ENCODE measurements at places on chromosomes 12 and 14.

DNA sequence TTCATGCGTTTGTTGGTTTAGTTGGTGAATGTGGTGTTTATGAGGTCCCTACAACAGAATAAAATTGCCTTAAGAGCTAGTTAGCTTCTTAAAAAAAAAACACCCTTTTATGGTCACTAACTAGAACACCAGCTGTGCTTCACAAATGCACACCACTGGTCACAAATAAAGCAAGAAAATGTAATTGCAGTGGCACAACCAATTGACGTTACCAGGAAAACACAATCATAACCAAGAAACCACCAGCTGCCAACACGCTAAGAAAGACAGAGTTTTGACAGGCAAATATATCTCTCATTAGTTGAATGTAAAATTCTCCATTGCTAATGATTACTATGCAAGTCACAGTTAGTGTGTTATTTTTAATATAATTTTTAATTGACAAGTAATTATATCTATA is 389.9 kb downstream of the ADAMTS20 start:
- no peak for DNase-seq

- DNase-seq = no peak
Measured at GRCh38 chr14:53493320-53493719, 340.2 kb upstream of the DDHD1 start.

GRCh38 chr12:82648259-82648909 is 38.3 kb upstream of the TMTC2 start:
- DNase-seq = no peak

GRCh38 chr12:20426191-20426590 is 57.9 kb downstream of the PDE3A start:
- DNase-seq = no peak

DNA sequence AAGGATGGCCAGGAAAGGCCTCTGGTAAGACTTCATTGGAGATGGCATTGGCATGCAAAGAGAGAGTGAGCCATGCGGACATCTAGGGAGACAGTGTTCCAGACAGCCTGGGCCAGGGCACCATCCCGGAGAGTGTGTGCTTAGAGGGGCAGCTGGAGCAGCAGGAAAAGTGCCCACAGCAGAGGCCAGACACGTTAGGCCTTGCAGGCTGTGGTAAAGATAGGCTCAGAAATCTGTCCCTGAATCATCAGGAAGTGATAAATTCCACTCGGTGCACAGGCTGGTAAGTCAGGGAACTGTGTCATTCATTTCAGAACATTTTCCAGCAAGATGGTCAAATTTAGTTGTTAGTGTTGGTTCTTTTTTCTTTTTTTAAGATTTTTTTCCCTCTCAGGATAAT is 8.8 kb downstream of the GALNT16 start:
- no peak for DNase-seq

GRCh38 chr14:56811593-56812363 is 1.5 kb upstream of the OTX2 start:
- no peak for DNase-seq

- DNase-seq = no peak
Measured at GRCh38 chr12:98059659-98060343, 455.6 kb upstream of the TMPO start.

DNA sequence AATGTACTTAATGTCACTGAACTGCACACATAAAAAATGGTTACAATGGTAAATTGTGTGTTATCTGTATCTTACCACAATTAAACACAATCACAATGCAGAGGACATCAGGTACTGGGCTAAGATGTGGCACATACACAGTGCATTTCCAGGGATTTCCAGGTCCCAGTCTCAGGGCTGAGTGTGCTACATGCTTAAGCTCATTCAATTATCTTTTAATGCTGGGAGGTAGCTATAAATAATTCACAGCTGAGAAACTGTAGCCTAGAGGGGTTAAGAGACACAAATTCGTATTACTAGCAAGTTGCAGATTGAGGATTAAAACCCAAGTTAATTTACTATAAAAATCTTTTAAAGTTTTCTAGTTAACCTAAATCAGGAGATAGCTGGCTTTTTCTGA is 67.1 kb downstream of the CRACR2A start:
- no peak for DNase-seq

DNA sequence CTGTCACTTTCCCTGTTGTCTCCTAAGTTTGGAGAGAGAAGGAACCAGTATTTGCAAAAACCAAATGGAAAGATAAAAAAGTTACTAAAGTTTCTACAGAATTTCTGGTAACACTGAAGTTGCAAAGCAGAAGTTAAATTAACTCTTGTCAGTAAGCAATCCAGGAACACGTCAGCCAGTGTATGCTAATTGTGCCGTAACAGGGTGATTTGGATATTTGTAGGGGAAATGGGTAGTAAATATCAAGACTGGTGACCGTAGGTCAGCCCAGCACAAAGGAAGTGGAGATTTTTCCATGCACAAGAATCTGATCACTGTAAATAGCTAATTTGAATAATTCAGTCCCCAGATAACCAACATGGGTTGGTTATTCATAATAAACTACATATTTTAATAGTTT is 2.3 kb downstream of the CDKN1B start:
- no peak for DNase-seq

DNA sequence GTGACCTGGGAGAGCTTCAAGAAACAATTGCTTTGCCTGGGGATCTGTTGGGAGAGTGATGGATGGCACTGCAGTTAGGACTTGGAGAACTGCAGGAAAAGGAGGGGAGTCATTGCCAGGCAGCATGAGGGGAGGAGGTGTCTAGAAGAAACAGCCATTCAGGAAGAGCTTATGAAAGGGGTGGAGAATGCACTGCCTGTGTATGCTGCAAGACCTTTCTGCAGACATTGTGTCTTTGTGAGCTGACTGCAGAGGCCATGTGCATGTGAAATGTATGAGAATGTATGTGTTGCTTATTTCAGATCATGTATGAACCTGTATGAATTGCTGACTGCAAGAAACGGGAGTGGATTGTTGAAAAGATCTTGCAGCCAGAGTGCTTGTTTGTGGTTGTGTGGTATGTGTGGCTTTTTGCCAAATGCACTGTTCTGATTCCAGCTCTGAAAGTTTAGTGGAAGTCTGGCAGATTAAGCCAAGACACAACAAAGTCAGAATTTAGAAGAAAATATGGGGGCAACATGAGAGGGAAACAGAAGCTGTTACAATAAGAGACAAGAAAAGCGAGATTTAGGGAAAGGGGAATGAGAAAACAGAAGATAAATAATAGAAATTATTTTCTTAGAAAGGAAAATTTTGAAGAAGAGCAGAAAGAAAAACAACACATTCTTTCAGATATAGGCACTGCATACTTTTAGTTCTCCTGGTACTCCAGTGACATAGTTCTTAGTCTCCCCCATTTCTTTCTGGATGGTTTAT is 9.8 kb upstream of the RIMKLB start:
- no peak for DNase-seq

DNA sequence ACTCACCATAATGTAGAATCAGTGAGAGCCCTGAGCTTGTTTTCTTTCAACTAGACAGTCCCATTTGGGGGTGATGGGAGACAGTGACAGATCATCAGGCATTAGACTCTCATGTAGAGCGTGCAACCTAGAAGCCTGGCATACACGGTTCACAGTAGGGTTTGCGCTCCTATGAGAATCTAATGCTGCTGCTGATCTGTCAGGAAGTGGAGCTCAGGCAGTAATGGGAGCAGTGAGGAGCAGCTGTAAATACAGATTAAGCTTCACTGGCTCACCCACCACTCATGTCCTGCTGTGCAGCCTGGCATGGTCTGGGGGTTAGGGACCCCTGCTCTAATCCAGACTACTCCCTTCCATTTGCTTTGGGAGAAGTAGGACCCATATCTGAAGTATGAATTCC is 55.6 kb downstream of the FNTB start:
- DNase-seq = no peak

DNA sequence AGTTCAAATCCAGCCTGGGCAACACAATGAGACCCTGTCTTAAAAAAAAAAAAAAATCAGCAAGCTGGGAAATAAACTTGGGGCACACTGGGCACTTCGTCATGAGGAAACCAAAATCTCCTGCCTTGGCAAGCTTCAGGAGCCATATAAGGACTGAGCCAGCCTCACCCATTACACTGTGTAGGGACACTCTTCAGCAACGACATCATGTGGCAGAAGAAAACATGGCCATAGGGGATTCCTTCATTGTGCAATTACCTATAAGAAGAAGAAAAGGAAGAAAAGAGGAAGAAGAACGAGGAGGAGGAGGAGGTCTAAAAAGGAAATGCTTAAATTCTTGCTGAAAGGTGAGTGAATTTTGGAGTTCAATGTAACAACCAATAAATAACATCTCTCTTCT is 26.1 kb upstream of the IFNG start:
- no peak for DNase-seq

Measured in stimulated activated CD8-positive, alpha-beta memory T cell treated with anti-CD3 and anti-CD28 coated beads, Interleukin-4, amount 100 ng/mL, for 4 hours (primary cell).